ENCODE measurements at places on chromosomes 12 and 14.

DNA sequence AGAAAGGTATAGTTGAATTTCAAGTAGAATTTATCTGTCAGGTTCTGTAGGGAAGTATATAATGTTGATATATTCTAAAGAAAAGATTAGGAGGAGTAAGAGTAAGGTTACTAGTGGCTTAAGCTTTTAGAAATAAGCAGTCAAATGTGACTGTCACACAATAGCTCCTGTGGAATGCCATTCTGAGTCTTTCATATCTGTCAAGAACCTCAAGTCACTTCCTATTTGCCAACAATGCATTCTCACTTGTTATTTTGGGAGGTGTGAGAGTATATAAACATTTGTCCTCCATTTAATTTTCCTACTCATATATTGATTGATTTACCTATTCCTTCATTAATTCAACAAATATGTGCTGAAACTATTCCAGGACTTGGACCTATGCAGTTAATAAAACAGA, 11.7 kb downstream of the CLEC9A start:
- no peak for DNase-seq

DNA sequence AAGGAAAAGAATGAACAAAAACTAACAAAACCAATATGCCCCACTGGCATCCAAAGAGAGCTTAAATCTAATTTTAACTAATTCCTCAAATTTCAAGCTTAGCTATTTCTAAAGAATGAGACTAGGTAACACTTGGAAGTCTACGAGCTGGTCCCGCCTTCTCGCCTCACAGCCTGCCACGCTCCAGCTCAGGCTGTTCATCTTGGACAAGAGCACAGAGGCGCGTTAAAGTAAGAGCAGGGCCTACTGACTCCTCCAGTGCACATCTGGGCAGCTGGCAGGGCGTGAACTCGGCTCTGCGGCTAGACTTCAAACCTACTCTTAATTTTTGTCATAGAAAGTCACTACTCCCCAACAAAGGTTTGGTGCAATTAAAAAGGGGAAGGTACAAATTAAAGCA, 64.6 kb downstream of the DICER1 start:
- DNase-seq: no peak

DNA sequence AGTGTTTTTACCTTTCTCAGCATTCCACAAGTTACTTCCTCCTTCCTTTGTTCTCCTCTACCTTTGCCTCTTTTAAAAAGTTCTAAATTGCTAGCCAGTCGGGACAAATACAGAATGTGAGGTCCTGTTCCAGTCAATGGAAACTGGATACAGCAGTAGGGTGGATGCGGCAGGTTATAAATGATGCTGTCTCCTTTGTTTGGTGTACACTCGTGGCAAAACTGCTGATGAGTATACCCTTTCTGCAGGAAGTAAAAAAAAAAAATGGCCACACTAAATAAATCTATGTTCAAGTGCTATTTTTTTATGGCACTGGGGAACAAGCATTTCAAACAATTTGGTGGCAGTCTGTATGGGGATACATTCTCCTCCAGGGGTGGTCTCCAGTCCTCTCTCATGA, 27.5 kb downstream of the KLRK1 start:
- DNase-seq: no peak

DNA sequence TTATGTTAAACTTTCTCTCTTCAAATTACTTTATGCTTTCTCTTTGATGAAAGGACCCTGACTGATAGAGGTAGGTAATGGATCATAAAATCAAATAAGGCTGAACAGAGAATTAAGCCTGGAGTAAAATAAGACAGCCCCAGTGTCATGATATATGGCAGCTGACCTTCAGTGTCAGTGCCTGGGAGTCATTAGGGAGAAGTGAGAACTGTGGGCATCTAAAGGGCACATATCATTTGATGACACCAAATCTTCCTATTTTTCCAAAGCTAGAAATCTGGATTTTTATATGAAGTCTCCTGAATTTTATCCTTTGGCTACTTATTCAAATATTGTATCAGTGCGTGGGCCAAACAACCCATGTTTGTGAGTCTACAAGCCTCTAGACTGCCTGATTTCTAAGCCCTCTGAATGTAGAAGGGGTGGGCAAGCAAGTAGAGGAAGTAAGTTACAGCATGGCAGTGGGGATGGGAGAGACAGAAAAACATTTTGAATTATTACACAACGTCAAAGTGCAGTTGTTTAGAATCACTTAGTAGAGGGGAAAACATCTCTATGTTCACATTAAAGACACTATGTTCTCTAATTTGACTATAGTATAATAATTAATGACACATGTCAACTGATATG, 10.0 kb downstream of the SLC39A9 start:
- DNase-seq: no peak

- DNase-seq: no peak
Observed at GRCh38 chr14:96182546-96182945, 22.1 kb upstream of the BDKRB2 start.

DNA sequence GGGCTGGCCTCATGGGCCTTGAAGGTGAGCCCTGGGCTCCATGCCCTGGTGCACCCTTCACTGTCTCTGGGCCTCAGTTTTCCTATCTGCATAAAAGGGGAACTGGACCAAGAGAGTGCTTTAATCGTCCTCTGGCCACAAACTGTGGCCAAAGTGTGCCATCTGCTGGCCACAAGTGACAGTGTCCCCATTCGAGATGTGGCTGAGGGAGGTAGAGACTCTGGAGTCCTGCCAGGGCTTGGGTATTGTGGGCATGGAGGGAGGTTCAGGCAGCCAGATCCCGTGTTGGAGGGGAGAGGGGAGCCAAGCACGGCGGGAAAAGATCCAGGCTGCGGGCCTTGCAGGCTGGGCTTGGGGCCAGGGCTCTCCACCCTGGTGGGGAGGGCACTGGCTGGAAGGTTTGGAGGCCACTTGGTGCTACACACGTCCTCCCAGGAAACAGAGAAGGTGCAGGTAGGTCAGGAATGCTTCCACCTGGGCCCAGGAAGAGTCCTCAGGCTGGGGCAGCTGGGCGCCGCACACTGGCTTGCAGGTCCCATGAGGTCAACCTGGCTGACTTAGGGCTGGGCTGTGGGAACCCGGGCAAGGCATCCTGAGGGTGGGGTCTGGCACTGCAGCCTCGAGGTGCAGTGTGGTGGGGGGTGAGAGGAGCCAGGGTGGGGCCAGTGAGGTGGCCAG, 7.3 kb upstream of the KIF26A start:
- DNase-seq: peak; percentile 44

DNA sequence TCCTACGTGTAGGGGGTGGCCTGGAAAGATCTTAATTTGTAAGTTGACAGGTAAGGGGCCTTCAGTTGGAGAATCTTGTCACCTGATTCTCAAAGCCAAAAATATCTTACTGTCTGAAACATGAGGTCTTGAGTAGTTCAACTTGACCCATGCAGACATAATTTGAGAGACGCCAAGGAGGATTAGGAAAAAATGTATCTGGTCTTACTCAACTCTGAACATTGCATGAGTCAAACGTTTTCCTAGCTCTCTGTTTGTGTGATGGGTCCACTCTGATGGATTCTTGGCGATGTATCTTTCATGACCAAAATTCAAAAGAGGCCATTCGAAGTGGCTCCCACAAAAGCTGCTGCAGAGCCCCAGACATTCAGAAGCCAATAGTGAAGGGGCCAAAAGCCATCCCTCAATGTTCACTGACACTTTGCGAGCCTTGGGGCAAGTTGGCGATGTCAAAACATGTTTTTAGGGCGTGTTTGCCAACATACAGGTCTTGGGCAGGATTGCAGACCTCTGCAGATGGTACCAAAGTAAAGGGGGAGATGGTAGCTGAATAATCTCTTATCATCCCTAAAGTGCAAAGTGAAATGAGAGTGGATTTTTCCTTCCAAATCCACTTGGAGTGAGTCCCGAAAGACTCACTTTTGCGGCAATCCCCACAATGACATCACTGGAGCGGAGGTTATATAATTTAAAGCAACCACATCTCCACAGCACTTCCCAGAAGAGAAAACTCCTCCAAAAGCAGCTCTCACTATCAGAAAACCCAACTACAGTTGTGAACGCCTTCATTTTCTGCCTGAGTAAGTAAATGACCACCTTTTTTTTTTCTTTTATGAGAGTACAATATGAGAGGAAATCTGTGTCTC, at the start of gene BDKRB1:
Gene BDKRB1, plus strand, starts transcription at position 710 of the 866 bp plus-strand sequence. CDS start 7,473 bp downstream, outside the sequence.
- no peak for DNase-seq

DNA sequence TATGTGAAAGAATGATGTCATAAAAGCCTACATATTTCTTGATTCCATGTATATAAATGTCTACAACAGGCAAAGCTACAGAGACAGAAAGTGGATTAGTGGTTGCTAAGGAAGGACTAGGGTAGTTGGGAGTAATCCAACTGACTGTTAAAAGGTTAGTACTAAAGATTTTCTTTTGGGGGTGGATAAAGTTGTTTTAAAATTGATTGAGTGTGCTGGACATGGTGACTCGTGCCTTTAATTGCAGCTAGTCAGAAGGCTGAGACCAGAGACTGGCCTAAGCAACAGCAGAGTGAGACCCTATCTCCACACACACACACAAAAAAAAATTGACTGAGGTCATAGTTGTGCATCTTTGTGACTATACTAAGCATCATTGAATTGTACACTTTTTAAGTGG, 234.3 kb downstream of the C12orf50 start:
- DNase-seq: no peak

DNA sequence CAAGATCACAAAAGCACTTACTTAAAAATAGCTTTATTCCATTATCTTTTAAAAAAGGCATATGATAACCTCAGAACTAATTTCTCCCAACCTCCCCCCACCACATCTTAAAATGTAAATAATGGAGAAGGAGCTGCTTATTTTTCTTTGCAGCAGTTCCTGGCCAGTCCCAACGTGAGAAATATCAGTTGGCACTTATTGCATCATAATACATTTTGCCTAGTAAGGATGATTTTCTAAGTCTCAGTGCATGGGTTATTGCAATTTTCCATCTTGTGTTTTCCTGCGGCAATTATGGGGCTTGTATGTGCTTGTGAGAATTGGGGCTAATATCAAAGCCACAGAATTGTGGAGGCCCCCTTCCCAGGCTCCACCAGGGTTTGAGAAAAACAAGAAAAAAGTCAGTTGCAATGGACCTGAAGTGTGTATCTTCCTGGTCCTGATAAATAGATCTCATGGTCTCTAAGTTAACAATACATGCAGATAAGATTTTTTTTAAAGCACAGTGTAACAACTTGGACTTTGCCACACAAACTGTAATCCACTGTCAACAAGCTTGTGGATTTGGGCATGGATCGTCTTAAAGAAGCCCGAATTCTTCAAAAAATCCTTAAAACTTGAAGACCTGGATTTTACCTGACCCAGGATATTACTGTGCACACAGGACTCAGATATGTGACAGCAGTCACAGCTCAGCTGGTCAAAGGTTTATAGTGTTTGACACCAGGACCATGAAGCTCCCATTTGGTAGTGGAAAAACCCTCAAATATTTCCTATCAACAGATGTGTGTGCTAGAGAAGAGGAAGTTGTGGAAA, 2.8 kb upstream of the WSB2 start:
- no peak for DNase-seq

DNA sequence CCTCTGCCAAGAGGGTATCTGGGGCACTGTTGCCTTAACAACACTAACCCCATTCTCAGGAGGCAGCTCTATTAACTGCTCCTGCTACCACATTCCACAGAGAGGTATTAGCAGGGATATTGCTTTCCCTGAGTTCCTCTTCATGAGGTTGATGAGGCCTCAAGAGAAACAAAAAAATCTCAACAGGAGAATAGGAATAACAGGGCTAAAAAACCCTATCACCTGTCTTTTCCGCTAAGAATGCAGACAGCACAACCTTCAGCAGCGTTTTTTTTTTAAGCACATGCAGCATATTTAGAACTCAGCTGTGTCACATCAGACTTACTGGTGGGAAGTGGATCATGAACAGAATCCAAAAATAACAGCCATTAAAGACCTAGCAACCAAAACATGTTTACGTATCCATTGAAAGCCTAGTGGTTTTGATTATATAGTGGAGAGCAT, 29.2 kb downstream of the ATF7 start:
- DNase-seq: no peak

DNA sequence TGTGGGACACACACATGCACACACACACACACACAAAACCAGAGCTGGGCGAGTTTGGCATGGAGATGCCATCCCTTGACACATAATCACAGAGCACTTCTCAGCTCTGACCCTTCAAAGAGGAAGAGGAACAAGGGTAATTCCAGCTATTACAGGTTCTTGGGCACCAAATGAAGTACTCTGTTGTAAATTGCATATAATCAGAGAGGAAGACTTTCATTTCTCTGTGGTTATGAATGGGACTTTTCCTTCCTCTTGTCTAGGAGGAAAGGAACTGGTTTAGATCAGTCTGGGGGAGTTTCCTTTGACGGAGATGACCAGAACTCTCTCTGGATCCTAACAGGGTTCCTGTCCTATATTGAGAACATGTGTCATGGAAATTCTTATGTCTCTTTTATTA, 26.4 kb upstream of the FGF6 start:
- no peak for DNase-seq

DNA sequence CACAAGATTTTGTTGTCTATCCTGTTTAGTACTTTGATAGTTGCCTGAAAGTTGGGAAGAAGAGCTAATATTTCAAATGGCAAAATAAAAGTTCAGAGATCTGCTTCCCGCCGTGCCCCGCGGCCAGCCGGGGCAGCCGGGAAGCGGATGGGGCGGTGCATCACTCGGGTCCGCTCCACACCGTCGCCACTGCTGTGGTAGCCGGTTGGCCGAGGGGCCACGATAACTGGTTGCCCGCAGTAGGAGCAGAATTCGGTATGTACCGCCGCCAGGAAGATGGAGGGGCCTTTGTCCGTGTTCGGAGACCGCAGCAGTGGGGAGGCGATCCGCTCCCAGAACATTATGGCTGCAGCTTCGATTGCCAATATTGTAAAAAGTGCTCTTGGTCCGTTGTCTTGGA, 427.2 kb upstream of the PDE3A start:
- no peak for DNase-seq

DNA sequence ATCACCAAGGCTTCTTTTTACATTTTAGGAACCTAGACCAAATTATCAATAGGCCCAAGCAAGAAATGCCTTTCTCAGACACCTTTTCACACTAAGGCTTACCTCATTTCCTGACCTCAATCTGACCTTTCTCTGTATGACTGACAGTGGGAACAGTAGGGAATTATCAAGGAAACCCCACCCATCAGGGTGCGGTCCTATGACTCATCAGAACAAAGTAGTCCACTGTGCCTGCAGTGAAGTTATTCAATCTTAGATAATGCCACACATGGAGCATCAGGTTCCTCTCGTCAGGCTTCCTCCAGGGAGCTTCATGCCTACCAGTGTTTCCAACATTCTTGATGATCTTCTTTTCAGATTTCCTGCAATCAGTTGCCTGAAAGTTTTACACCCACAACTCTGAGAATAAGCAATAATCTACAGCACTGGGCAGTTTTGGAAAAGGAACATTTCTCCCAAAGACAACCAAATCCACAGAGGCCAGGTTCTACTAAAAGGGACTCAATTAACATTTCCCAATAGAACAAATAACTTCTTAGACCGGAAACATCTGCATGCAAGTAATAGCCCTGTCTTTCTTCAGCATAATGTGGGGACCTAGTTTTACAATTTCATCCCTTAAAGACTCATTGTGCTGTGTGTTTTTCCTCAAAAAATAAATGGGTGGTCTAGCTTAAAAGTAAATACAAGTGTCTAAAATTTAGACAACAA, 35.9 kb upstream of the TMTC2 start:
- DNase-seq: no peak

Measured in stimulated activated CD8-positive, alpha-beta memory T cell treated with anti-CD3 and anti-CD28 coated beads, Interleukin-4, amount 100 ng/mL, for 48 hours (primary cell).